SK-N-MC (cell line): ENCODE measurements at places on chromosomes 7 and 10.

DNA sequence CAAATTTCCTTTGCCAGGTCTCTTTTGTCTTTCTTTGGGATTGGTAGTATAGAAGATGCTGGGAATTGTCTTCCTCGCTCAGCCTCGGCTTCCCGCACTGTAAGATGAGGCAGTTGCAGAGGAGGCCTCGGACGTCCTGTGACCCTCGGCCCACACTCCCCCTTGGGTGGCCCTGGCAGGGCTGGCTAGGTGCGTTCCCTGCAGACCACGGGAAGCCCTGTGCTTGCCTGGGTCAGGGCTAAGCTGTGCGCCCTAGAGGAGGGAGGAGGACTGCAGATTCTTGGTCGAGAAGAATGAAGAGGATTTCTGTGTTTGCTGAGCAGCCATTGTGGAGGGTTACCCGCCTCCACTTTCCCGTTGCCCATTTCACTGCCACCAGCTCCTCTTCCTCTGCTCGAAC lies 42.8 kb downstream of the WIPI2 start:
- no peak for DNase-seq

DNA sequence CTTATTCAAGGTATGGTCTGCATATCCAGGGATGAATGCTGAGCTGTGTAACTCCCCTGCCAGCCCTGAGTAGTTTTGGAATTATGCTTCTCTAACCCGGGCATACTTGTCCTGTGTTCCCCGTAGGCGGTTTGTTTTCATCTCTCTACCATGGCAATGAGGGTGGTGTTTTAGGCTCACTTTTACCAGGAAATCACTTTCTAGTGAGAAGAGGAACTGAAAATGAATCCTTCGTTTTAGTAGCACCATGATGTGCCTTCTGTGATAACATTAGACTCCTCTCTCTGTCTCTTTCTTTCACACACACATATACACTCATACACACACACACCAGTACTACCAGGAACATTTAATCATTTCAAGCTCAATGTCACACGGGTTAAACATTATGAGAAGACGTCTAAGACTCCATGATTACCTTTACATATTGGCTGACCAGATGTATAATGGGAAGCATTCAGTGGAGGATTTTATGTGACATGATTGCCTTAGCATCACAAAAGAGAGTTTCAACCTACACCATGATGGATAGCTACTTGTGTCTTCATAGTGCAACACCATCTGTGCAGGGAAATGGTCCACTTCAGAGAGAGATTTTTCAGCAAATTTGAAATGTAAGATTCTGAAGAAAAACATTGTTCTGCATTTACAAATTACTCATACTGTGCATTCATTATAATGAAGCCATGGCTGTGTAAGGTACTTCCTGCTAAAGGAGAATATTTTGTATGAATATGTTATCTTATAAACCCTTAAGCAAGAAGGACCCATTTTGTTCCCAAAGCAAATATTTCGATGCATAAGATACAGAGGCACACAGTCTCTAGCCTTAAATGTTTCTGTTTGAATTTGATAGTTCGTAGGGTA lies 31.0 kb upstream of the PFKP start:
- DNase-seq = no peak

- DNase-seq = no peak
These were observed 23.4 kb downstream of the RPP38 start for GRCh38 chr10:15120523-15120922.

DNA sequence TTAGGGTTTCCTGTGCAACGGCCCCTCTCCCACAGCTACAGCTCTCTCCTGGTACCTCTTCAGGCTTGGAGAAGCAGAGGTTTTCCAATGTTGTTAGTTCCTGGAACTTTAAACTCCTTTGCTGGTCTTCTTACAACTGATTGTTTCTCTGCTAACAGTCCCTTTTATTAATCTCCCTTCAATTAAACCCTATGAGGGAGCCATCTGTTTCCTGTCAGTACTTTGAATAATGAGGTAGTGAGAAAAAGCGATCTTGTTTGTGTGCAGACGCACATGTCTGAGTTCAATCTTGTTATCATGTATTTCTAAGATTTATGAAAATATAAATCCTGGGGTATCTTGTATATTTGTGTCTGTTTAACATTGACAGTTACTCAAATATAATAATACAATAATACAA lies 102.4 kb downstream of the MDFIC start:
- DNase-seq = no peak

GRCh38 chr10:130202984-130203621 lies 66.9 kb downstream of the GLRX3 start:
- no peak for DNase-seq

DNA sequence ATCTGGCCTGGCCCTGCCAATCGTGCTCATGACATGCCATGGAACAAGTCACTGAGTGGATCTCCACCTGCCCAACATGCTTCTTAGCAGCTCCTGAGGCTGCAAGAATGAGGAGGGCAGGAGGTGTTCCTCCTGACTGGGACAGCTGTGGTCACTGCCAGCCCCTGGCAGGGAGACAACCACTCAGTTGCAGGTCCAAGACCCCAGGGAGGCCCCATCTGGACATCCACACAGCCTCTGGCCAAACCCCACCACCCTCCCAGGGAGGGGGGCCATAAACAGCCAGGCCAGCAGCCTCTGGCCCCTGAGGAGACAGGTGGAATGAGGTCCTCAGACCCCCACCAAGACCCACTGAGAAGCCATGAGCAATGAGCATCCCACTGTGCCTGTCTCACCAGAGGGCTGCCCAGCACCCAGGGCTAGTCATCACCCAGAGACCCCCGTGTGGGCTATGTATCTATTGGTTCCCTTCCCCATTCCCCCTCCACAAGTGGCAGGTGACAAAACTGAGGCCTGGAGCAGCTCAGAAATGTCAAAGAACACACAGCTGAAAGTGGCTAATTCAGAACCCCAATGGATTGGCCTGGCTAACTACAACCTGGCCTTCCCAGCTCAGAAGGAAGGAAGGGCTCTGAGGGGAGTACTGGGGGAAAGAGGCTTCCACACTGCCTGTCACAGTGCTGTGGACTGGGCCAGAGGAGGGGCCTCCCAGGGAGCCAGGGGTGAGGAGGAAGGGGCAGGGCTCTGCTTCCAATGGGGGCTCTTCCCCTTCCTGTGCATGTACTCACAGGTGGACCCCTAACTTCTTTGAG lies 3.0 kb downstream of the GPRIN2 start:
- DNase-seq = no peak

DNA sequence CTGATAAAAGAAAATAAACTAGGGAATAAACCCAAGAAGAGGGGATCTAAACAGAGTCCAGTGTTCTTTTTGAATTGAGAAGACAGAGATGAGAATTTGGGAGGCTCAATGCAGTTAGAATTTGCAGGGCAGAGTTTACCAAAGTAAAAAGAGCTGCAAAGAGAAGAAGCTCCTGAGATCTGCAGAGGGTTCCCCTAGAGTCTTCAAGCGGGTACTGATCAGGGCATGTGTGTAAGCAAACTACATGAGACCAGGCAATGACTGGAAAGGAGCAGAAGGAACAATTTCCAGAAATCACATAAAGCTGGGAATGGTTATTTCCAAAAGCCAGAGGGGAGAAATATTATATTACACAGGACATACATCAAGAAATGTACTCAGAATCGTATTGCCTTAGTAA lies 58.1 kb upstream of the TES start:
- DNase-seq = no peak

GRCh38 chr10:103149991-103150622 lies 43.0 kb downstream of the NT5C2 start:
- no peak for DNase-seq

GRCh38 chr7:106795877-106796231 lies 69.2 kb upstream of the PIK3CG start:
- DNase-seq = no peak

DNA sequence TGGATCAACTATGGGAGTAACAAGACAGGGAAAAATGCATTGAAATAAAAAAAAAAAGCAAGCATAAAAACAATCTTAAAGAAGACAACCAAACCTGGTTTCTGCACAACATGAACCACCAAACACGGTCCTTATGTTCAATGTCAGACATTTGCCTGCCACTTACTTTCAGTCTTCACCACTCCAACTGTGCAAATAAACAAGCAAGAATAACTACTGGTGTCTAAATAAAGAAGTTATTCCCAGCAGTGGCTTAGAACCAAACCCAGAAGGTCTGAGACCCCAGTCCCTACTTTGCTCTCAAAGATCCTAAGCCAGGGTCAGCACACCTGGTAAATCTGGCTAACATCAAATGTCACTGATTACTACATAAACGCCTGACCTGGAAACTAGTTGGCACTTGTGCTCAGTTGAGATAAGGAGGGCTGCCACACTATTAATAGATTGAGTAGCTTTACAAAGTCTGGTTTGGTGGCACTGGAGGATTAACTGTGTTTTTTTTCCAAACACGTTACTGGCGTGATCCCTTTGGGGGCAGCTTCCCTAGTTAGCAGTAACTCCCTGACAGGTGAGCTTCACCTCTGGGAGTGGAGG lies 62.7 kb upstream of the ABLIM1 start:
- no peak for DNase-seq

DNA sequence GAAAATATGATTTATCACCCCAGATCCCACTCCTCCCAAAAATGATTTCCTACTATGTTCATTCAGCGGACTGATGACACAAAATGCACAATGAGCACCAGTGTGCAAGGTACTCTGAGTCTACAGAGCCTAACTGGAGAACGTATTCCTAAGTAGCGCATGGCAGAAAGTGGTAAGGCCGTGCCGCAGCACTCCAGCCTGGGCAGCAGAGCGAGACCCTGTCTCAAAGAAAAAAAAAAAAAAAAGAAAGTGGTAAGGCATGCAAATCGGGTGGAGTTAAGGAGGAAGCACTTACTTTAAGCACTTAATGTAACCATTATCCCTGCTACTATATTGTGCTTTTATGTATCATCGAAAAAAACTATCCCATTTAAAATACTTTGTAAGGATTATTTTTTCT lies 25.5 kb downstream of the CYP51A1 start:
- no peak for DNase-seq

DNA sequence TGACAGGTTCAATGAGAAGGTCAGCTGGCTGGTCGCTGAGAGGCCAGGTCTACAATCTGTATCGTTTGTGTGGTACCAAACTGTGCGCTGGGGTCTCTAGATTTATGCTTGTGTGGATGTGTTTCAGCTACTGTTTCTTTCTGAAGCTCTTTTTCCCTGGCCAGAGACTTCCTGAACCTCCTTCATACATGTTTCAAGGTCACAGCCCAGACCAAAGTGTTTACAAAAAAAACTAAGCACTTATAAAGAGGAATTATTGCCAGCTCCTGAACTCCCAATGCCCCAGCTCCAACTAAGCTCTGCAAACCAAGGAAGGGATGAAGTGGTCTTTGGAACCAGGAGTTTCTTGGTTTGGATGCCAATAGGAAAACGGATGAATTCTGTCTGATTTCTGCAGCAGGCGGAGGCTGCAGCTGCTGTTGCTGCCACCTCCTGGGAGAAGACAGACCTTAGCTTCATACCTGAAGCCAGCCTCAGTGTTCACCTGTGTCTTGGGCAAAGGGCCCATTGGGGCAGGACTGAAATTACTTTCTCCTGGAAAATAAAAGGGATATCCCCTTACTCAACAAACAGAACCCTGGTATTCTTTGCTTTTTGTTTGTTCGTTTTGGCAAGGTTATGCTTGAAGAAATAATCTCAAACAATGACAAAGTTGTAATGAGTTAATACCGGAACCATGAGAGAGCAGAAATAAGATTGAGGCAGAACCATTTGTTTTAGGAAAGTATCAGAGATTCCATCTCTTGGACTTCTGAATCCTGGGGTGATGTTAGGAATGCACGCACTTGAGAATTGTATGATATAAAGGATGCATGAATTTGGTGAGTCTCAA lies 24.6 kb upstream of the MKLN1 start:
- DNase-seq = no peak

DNA sequence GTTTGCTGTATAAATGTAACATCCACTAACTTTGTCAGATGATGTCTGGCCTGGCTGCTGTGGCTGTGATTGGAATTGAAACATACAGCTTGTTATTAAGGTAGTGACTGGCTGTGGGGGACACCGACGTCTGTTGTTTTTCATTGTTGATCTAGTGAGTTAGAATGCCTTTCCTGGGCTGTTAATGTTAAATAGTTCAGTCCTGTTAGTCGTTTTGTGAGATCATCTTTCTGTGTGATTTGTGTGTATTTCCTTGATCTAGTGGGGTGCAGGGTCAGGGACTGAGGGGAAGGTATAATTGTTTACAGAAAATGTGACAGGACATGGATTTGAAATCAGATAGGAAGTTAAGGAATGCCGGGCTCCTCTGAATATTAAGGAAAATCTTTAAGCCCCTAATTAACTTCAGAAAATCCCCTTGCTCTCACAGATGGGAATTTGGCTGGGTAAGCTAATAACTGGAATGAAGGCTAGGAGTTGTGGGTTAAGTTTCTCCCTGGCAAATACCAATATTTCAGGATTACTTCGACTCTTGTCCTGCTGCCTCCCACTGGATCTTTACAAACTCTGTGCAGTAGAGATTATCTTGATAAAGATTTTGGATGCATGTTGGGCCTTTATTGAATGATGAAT lies 163.1 kb downstream of the AUTS2 start:
- DNase-seq = no peak

DNA sequence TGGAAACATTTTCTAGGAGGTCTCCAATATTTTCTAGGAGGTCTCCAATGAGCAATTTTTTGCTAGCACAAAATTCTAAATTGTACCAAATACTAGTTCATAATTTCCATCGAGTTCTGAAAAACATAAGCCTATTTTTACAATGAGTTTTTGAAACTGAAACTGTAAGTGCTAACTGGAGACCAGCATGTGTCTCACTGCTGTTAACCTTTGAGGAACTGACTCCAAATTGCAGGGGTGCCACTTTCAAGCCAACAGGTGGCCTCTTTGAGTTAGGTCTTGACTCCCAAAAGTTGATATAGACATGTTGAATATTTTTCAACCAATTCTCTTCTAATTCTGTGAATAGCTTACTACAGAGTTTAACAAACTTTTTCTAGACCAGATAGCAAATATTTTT lies 58.8 kb downstream of the CAV1 start:
- DNase-seq = no peak

GRCh38 chr10:124230635-124231167 lies 137.3 kb upstream of the CHST15 start:
- no peak for DNase-seq

- DNase-seq = no peak
These were observed 52.1 kb downstream of the SH2D4B start for GRCh38 chr10:80589726-80590373.

DNA sequence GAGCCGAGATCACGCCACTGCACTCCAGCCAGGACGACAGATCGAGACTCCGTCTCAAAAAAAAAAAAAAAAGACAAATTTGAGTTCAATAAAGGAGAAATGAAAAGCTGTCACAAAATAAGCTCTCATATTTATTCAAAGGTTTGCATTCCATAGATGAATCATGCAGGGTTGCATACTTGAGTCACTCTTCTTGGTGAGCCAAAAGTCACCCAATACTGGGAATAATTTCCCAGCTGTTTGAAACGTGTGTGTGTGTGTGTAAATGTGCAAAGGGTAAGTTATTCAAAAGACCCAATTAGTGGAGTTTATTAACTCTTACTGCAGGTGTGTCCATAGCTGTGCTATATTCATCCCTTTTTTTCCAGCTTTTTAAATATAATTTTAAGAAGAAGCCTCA lies 297.7 kb downstream of the CCDC3 start:
- no peak for DNase-seq

- no peak for DNase-seq
These were observed 4.2 kb upstream of the MUC12 start for GRCh38 chr7:100965045-100965722.
